Non-pigmented ciliary epithelial cell (primary cell): ENCODE measurements at places on chromosomes 16 and 17.

DNA sequence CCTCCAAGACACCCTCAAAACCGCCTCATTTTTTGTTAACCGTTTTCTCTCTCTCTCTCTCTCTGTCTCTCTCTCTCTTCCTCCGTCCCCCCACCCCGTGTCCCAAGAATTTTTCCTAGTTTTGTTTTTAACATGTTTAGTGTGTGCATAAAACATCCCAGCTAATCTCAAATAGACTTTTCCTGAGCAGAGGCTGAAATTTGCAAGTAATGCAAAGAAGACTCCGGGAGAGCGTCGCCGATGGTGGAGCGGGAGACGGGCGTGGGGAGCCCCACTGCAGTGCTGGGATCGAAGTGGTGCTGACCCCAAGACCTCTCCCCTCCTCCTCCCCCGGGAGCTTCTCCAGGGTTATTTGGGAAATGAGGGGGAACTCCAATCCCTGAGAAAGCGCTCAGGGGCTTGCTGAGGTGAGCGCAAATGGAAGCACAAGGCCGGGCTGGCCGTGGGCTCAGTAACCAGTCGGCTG, 4.7 kb upstream of the DLX4 start:
- DNase-seq = no peak

GRCh38 chr16:29315916-29316517, 90.5 kb downstream of the NPIPB11 start:
- DNase-seq = no peak

- no peak for DNase-seq
These were observed 7.2 kb upstream of the EXOSC6 start for GRCh38 chr16:70258946-70259345.

GRCh38 chr17:58324409-58325288, 3.9 kb downstream of the TSPOAP1 start:
- no peak for DNase-seq
